ENCODE measurements at places on chromosomes 7 and 10.

DNA sequence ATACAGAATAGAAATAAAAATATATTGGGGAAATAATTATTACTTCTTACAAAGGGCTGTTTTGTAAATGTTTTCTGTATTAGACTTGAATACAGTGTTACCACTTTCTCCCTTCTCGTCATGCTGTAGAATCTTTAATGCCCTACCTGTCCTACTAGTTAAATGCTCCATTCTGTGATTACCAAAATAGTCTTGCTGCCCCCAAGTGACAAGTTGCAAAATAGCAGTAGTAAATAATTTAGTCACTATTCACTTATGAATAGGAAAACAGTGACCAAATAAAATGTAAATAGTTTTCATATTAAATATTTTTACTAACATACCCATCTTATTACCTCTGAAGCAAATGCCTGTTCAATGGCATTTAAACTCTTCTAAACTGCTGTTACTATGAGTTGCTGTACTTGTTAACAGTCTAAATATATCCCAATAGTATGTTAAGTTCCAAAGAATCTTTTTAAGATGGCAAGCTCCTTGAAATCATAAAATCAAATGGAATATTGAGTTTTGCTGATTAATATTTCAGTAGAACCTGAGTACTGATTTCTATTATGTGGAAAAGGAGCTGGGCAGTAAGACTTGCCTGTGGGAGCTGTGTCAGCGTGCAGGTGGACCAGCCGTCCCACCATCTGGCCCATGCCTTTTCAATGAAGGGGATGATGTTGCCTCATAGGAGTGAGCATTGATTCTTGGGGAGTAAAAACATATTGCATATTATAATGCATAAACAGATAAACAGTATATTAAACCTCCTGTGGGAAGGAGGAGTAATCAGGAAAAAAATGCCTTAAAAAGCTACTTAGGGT lies 18.1 kb upstream of the OIT3 start:
- DNase-seq, result no peak

- DNase-seq, result no peak
Measured at GRCh38 chr7:92425311-92425947, 21.9 kb upstream of the GATAD1 start.

GRCh38 chr10:91668913-91669312 lies 36.0 kb upstream of the PPP1R3C start:
- DNase-seq, result no peak

GRCh38 chr10:72459301-72459700 lies 104.6 kb upstream of the DNAJB12 start:
- no peak for DNase-seq

GRCh38 chr7:81886211-81886764 lies 116.4 kb upstream of the HGF start:
- no peak for DNase-seq

DNA sequence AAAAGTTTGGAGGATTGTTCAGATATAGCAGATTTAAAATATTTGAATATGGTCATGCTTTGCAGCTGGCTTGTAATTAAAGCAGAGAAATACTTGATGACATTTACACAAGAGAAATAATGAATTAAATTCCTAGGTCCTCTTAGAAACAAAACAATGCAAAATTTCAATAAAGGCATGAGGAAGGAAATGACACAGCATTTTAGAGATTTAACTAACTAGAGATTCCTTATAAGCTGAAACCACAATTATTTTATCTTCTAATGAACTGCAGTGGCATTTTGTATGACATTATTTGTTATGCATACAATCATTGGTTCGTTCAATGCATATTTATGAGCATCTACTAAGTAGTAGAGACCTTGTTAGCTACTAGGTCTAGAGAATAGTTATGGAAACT lies 490.9 kb downstream of the ZWINT start:
- no peak for DNase-seq

GRCh38 chr7:140247559-140247958 lies 70.8 kb upstream of the KDM7A start:
- DNase-seq, result no peak

All from HL-60 (cell line).